ENCODE measurements at places on chromosomes 7 and 10.

DNA sequence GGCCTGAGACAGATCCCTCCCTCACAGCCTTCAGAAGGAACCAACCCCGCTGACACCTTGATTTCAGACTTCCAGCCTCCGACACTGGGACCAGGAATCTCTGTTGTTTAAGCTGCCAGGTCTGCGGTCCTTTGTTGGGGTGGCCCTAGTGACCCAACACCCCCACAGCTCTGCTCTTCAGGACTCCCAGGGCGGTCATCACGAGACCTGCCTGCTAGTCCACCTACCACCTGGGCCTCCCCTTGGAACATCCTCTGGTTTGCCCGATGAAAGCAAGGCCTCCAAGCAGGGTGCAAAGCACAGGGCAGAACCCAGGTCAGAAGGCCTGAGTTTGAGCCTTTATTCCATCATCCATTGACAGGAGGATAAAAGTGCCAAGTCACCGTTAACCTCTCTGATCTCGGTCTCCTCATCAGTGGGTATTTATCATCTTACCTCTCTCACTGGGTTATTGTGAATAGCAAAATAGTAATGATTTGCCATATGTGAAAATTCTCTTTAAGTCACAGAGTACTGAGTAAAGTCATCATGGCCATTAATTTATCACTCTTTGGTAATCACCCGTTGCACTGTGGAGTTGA is 16.9 kb upstream of the SMARCD3 start:
- peak; percentile 54 for DNase-seq

DNA sequence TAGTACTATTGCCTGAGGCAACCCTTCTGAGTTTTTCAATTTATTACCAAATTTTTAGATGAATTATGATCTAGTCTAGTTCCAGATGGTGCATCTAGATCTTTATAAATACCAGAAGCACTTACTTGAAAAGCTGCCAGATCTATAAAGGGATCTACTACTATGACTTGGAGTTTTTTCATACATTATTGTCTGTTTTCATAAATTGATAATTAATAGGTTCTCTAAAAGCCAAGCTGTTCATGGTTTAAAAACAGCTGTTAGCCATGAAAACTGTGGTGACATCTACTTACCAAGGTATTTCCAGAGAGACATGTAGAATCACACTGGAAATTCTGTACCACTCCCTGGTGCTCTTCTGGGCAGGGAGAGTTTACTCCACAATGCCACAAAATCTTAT is 786.5 kb upstream of the C7orf33 start:
- DNase-seq, result no peak

DNA sequence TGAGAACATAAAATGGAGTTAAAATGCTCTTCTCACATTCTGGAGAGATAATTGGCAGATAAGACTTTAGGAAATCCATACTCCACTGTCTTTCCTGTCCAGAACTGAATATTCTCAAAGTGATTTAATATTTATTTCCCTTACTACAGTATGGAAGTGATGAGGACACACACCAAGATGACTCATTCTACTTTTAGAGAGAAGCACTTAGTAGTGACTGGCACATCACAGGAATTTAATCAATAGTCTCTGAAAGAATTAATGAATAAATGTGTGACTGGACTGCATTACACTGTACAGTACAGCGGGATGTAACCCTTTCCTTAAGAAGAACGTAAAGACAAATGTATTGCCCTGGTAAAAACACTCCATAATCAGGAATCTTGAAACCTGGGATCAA is 116.7 kb downstream of the SEMA3E start:
- no peak for DNase-seq

DNA sequence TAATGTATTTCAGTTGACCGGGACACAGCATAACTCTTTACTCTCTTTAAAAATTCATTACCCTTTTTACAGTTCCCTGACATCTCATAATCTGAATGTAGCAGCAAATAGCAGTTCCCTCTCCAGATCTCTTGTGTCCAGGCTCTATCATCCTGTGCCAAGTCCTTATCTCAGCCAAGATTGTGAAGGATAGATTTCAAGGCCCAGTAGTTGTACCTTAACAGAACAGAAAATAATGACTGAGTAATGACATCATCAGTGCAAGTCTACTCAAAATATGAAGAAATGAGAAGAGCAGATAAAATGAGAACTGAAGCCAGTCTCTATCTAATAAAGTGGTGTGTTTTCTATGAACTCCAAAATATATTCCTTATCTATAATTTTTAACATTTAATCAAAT is 92.6 kb downstream of the TFEC start:
- no peak for DNase-seq

DNA sequence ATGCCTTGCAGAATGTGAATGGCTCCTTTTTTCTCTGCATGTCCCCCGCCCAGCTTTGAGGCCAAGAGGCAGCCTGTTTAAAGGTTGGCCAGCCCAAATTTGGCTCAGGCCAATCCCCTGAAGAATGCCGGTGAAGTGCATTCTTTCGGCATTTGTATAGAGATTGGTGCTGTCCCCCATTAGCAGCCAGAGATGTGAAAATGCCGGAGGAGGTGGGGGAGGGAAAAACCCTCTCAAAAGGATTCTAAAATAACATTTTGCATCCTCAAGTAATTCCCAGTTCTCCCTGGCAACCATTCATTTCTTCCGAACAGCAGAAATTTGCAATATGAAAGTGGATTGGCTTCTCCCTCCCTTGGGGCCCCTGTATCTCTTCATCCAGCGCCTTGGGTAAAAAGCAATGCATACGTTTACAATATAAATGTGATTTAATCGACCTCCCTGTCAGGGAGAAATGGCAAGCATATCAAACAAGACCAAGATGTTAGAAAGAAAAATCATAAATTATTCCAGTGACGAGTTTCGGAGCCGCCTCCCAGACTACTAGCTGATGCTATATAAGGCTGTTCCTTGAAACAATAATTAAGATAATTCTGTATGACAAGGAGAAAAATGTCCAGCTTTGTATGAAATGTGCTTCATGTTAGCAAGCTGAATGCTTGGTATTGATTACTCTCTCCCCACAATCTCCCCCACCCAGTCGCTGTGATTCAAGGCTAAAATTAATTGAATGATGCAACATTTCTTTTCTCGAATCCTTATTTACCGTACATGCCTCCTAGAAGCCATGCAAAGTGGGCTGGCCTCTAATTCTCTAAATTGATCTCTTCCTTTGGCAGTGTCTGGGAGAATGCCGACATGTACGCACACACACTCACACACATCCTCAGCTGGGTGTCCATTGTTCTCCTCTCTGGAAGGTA is 323.7 kb downstream of the RPS24 start:
- no peak for DNase-seq

GRCh38 chr7:44068054-44068453 is 2.7 kb upstream of the PGAM2 start:
- peak; percentile 53 for DNase-seq

GRCh38 chr7:91941450-91941849 is 788 bp downstream of the AKAP9 start:
- DNase-seq, result peak; percentile 64

DNA sequence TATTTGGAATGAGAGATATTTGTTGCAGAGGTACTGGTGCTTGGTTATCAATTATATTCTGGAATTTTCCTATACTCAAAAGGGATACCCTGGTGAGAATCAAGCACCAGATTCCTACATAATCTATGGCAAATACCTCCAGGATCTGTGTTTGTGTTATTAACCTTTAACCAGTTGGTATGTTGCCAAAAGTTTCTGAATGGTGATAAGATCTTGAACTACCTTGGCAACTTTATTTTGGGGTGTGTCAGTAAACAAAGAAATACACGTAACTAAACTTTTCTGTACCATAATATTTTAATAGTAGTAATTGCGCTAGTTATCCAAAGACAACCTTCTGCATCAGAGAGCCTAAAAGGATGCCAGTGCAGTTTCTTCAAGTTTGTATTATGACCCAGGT is 13.4 kb downstream of the SCIN start:
- no peak for DNase-seq

DNA sequence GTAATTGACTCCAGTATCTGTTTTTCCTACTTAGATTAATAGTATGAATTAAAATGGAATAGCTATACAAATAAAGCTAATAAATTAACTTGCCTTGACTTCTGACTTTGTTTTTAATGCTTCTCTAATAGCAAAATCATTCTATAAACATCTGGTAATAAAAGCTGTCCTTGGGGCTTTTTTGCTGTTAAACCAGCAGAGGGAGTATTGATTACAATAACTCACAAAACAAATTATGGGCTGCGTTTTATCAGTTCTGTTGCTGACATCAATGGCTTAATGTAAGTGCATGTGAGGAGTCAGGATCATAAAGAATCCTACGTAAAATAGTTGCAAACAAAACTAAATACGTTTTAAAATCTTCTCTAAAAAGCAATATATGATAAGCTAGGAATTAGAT is 667.8 kb downstream of the PCDH15 start:
- no peak for DNase-seq

GRCh38 chr7:107319724-107320228 is 150.1 kb upstream of the GPR22 start:
- no peak for DNase-seq

- no peak for DNase-seq
Measured at GRCh38 chr7:144452064-144452463, 48.6 kb upstream of the NOBOX start.

- no peak for DNase-seq
Measured at GRCh38 chr10:69018613-69019012, 30.0 kb downstream of the KIFBP start.

DNA sequence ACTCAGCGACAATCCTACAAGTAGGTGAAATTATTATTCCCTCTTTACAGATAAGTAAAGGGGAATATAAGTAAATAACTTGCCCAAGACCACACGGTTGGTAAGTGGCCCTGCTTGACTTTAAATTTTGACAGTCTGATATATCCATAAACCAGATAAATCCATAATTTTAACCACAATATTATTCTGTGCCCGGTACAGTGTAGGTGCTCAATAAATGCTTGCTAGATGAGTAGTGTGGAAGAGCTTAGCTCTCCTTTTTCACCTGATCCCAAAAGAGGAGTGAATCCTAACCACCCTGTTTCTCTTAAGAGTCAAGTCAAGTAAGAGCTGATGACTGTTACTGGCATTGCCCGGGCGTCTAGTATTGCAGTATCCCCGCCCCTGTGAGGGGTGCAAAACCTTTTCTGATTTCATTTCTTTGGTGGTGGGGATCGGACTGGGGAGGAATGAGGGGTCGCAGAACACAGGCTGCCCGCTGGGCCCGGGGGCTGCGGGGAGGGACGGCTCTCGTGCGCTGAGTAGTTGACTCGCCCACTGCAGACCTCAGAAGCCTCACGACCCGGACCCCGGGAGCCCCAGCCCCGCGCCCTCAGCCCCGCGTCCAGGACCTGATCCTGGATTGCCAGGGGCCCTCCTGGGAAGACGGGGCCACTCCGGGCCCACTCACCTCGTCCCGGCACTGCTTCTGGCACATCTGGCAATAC is 490 bp downstream of the KIN start:
- no peak for DNase-seq

GRCh38 chr10:74921744-74922143 is 95.3 kb downstream of the KAT6B start:
- DNase-seq, result no peak

DNA sequence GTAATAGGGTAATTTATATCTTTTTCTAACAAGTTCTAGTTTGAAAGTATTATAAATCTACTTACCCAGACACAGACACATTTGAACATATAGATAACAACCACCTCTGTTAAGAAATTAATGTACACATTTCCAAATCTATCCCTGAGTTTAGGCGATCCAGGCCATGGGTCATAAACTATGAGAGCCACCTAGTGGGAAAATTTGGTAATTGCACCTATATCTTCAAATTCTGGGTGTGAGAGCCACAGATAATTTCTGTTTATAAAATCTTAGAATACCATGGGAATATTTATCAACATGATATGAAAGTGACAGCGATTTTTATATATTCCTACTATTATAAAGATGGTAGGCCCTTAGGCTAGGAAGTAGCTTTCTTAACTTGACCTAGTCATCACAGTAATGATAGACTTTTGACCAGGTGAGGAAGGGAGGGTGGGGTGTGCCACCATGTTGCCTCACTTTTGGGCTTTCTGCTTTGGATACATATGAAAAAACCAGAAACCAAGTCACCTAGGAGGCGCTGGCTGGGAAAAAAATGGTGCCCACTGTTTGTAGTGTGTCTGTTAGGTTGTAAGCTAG is 8.0 kb upstream of the EPHA1 start:
- no peak for DNase-seq

DNA sequence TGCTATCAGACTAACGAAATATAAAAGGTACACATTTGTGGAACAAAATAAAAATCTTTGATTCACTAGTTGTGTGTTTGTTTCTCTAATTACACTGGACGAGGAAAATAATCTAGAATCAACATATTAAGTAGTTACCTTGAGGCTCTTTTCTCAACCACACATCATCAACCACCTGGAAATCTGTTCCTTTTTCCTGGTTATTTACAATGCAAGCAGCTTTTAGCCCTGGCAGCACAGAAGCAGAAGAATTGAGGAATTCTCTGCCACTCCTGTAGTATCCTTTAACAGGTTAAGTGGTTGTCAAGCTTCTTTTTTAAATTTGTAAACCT is 23.7 kb downstream of the NUP42 start:
- no peak for DNase-seq

GRCh38 chr10:926075-926698 is 5.3 kb downstream of the LARP4B start:
- DNase-seq, result no peak

GRCh38 chr7:24580283-24580946 is 7.2 kb downstream of the PALS2 start:
- DNase-seq, result no peak

GRCh38 chr10:1858048-1858447 is 120.7 kb upstream of the ADARB2 start:
- no peak for DNase-seq

DNA sequence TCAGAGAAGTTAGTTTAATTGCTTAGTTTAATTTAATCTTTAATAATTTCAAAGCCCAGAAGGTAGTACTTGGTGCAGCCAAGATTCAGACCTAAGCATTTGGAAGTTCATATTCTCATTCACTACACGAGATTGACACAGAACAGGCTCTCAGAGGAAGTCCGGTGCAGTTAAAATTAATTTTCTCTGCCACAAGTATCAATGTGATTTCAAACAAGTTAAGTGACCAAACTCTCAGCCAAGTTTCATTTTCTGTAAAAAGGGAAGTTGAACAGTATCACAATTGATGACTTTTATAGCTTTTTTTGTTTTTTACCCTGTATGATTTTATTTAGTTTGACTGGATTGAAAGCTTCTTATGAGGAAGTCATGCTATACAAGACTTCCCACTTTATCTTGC is 1494.9 kb upstream of the LRRTM3 start:
- no peak for DNase-seq

- no peak for DNase-seq
Measured at GRCh38 chr7:38628630-38629385, 2.4 kb downstream of the AMPH start.

DNA sequence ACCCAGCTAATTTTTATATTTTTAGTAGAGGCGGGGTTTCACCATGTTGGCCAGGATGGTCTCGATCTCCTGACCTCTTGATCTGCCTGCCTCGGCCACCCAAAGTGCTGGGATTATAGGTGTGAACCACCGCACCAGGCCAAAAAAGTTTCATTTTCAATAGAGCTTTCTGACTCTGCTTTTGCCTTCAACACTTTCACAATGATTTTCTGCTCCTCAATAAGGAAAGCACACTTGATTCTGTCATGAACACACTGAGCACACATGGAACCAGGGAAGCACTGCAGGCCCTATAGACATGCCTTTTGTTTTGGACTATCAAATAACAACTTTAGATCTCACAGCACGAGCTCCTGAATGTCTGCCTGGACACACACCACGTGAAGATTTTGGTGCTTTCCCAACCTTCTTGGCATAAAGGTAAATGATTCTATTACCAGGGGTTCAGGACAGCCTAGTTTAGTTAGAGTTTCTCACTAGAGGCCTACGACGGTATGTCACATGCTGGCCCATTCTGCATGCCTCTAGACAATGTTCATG is 8.0 kb downstream of the RRP12 start:
- DNase-seq, result no peak

All from aorta (tissue), 5 donors.